ENCODE measurements at places on chromosomes 3 and 15. TPM values are rescaled to one million over a fixed set of nuclear protein-coding genes. Genes with fewer than 3 reads are reported as not detected.

The SAMMSON gene
- not detected for polyA plus RNA-seq

DNA sequence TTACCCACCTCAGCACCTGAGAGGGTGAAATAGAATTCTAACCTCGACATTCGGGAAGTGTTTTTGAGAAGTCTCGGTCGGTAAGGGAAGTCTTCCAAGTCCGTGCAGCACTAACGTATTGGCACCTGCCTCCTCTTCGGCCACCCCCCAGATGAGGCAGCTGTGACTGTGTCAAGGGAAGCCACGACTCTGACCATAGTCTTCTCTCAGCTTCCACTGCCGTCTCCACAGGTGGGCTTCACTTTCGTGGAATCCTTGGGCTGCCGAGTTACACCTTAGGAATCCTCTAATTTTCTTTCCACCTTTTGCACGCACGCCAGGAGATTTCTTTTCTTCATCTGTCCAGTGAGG, 775 bp downstream of the CCNDBP1 start:
- DNase-seq = no peak

DNA sequence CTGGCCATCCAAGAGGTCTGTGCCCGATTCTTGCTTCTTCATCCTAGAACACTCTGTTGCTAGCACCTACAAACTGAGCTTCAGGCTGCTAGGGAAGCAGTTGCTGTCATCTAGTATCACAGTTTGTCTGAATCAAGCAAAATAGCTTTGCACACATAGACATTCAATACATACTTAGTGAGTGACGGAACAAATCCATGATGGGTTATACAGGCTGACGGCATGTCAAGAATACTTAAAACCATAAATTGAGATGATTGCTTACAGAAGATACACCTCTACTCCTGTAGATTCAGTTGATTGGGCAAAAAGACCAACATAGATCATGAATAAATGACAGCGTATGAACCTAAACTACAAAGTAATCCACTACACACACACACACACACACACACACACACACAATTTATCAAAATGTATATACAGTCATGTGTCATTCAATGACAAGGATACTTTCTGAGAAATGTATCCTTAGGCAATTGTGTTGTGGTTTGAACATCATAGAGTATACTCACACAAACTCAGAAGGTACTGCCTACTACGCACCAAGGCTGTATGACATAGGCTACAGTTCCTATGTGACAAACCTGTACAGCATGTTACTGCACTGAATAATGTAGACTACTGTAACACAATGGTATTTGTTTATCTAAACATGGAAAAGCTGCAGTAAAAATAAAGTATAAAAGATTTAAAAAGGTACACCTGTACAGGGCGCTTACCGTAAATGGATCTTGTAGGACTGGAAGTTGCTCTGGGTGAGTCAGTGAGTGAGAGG, 14.4 kb upstream of the HEG1 start:
- no peak for DNase-seq

The NPAP1 gene
- 0.12 TPM for polyA plus RNA-seq

GRCh38 chr15:66692808-66693596, 9.0 kb upstream of the SMAD6 start:
- DNase-seq = no peak

DNA sequence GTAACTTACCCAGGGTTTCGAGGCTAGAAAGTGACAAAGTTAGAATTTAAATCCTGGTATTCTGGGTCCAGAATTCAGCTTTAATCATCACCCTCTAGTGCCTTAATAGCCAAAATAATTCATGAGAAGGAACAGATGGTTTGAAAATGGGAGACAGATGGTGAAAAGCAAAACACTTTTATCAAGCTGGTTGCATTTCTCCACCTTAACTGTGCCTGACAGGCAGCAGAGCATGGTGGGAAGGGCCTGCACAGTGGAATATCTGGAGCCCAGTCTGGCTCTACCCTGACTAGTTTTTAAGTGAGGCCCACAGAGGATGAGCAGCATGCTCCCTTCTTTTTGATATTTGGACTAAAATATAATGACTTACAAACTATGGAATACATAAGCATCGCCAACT, 35.6 kb upstream of the RASGRP1 start:
- DNase-seq = no peak

The SNAP23 gene
- polyA plus RNA-seq = 22.0 TPM

- peak; percentile 17 for DNase-seq
Measured at GRCh38 chr3:113084777-113085176, 94.0 kb downstream of the GTPBP8 start.

GRCh38 chr3:24006-24405, 172.6 kb upstream of the CHL1 start:
- no peak for DNase-seq

DNA sequence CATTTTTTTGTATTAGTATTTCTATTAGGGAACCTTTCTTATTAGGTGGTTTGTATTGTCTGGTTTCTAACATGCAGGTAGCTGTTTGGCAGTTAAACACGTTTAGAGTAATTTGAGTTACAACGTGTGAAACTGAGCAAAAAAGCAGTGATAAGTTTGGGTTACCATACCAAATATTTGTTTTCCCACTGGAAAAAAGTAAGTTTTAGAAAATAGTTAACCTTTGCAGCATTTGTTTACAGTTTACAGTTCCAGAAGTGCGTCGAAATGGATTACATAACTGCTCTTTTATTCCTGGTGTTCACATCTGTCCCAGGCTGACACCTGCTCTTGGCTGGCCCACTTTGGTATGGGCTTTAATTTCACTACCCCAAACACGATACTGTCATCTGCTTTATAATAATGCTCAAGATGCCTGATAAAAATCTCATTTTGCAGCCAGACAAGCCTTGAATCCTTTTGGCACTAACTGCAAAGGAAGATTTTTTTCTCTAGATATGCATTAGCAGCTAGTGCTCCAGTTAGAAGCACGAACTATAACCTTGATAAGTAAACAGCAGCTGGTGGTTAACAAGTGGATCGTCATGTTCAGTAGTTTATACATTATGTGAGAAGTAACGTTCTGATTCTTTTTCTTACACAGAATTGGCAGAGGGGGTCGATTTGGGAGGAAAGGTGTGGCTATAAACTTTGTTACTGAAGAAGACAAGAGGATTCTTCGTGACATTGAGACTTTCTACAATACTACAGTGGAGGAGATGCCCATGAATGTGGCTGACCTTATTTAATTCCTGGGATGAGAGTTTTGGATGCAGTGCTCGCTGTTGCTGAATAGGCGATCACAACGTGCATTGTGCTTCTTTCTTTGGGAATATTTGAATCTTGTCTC, 5.3 kb downstream of the EIF4A2 start:
- no peak for DNase-seq

DNA sequence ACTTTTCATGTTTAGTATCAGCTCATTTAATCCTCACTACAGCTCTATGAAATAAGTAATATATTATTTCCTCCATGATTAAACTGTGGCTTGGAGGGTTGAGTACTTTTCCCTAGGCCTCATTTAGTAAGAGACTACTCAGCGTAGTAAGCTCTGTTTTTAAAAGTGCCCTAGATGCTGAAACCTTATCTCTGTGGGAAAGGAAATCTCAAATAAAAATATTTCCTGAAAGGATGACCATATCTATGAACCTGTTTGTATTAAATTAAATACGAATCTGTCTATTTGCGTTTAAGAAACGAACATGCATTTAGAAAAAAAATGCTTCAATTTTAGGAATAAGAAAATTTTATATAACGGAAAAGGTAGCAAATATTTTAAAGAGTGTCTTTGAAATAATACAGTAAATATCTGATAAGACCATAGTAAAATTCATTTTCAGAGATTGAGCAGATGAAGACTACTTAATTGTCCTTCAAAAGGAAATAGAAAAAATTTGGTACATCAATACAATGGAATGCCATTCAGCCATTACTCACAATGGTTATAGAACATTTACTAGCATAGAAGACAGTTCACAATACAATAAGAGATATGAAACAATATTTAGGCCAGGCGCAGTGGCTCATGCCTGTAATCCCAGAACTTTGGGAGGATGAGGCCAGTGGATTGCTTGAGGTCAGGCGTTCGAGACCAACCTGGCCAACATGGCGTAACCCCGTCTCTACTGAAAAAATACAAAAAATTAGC, 56.2 kb downstream of the ATG7 start:
- no peak for DNase-seq

DNA sequence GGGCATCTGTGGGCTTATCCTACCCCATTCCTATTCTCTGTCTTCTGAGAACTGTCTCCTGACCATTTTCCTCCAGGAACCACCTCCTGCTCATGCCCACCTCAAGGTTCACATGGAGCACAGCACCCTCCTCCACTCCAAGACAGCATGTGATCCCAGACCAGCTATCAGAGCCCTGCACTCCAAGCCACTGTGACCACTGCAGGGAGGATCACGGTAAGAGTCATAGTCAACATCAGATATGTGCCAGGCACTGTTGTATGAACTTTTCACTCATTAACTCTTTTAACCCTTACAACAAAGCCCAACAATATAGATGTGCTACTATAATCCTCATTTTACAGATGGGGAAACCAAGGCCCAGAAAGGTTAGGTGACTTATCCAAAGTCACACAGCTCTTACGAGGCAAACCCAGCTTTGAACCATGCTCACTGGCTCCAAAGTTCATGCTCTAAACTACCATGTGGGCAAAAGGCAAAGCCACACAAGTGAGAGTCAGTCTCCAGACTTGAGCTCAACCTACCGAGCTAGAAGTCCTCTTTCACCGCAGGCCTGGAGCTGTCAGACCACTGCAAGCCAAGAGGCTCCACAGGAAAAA, 115.1 kb upstream of the IQSEC1 start:
- no peak for DNase-seq

DNA sequence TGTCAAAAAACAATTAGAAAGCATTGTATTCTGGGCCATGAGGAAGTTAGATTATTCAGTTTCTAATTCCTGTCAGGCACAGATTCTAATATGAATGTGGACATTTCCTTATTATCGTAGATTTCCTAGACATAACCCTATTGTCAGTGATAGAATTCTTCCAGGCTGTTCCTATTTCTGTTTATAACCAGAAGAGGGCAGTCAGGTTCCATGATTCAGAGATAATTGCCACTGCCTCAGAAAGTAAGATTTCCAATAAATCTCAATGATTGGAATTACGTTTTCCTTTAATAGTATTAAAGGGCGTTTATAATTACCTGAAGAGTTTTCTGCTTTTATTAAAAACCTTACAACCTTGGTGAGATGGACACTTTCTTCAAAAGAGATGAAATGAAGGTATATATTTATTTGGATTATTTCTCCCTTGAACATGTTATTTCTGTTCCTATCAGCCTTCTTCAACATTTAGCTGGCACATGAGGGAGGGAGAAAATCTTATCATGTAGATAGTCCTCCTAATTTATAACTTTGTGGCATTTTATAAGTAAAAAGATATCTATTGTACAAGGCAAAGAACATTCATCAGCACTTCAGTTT, 439.2 kb downstream of the MCTP2 start:
- no peak for DNase-seq

DNA sequence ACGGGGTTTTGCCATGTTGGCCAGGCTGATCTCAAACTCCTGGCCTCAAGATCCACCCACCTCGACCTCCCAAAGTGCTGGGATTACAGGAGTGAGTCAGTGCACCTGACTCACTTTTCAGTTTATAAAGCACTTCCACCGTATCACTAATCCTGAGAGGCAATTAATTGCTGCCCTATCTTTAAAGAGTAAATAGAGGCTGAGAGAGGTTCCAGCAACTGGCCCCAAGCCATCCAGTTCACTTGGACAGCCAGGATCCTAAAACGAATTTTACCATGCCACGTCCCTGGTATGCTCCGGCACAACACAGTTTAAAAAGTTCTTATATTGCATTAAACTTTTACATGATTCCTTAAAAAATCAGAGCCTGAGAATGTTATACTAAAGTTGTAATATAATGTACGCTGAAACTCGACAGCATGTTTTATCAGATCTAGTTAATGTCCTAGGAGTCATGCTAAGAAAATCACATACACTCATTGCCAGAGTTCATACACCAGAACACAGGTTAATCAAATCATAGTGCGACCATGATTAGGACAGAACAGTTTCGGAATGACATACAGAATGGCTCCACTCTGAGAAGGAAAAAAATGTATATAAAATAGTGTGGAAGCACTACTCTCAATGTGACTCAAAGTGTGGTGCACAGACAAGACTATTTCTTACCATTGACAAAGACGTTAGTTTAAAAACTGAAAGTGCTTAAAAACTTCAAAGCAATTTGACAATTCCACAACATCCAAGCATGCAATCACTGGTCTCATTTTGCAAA, 125.4 kb downstream of the ULK4 start:
- DNase-seq = no peak

All from pancreas (tissue), 10 donors.